Esophagus mucosa (tissue), 1 donor: ENCODE measurements at places on chromosomes 1 and 21.

- peak; percentile 9 for ATAC-seq
These were observed 709 bp downstream of the TNFRSF14 start for GRCh38 chr1:2556678-2557481.

GRCh38 chr1:78840453-78841271 lies 165.9 kb downstream of the ADGRL4 start:
- ATAC-seq: no peak

GRCh38 chr1:115677182-115677555 lies 35.4 kb downstream of the VANGL1 start:
- no peak for ATAC-seq

DNA sequence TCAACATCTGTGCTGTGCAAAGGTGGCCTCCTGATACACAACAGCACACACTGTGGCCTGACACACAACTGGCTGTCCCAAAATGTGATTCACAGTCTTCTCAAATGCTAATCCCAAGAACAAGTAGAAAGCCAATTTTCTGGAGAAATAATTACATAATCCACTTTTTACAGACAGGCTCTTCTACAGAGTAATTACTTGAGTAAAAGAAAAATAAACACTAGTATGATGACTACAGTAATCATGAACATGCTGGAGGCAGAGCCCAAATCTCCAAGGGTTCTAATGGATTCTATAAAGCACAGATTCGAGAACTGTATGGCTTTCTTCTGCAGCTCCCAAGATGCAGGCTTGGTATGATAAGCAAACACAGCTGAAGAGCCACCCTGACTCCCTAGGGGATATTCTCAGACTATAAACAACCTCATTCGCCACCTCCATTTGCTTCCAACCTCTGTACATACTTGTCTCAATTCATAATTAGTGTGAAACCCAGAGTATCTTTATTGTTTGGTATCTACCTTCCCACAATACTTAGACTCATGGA lies 81.9 kb downstream of the SIPA1L2 start:
- no peak for ATAC-seq

- no peak for ATAC-seq
These were observed 57.5 kb downstream of the ENAH start for GRCh38 chr1:225595452-225595851.

DNA sequence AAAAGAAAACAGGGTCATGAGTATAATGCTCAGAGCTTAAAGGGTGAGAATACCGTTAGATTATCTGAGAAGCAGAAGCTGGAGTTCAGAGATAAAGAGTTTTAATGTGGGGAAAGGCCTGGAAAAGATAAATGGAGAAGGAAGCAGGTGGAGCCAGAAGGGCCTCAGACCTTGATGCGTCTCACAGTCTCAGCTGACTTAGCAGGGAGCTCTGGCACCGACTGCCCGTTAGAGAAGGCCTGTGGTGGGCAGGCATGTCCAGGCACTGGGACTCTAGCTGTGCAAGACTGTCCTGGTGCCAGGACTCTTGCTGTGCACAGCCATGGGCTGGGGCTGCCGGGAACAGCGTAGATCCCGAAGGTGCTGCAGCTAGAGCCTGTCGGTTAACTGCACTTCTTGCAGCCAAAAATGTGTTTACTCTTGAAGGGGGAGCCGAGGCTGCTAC lies 3.8 kb upstream of the SLAMF9 start:
- ATAC-seq: no peak

- no peak for ATAC-seq
These were observed 135.3 kb downstream of the RUNX1 start for GRCh38 chr21:34913811-34914210.

DNA sequence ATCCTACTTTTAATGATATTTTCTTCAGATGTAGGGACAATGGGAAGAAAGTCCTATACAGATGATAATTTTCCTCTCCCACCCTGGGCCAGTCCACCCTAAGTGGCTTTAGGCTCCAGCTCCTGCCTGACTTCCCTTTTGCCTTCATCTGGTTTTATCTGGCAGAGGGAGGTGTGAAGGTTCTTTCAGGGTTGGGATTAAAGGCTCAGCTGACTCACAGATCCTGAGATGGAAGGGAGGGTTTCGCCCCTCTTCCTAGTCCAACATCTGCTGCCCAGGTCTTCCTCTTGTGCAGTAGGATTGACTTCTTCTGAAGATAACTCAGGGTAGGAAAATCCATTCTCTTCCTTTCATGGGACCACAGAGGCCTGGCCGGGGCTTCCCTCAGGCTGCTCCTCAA lies 362.4 kb upstream of the KAZN start:
- peak; percentile 43 for ATAC-seq

GRCh38 chr1:219518168-219518906 lies 94.6 kb downstream of the ZC3H11B start:
- ATAC-seq: no peak

DNA sequence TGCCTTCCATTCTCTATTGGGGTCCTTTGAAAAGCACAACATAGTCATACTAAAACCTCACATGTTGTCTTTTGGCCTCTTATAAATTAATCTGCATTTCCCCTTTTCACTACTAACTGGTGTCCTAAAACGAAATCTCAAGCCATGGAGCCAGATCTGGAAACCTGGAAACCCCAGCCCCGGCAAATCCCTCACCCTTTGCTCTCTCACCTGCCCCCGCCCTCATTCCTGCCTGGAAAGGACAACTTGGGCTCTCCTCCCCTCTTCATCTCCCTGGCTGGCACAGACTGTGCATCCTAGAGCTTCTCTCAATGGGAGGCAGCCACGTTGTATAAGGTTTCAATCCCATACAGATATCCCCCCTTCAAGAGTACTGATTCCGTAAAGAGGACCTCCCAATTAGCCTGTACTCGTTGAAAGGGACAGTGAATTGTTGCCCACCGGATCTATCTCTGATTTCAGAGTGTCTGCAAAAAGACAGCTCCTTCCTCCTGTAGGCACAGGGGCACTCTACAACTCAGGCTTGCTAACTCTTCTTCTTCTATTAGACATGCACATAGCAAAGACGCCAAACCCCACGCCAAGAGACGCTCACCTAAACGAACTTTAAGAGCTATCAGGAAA lies 1.4 kb downstream of the DUSP10 start:
- ATAC-seq: no peak

DNA sequence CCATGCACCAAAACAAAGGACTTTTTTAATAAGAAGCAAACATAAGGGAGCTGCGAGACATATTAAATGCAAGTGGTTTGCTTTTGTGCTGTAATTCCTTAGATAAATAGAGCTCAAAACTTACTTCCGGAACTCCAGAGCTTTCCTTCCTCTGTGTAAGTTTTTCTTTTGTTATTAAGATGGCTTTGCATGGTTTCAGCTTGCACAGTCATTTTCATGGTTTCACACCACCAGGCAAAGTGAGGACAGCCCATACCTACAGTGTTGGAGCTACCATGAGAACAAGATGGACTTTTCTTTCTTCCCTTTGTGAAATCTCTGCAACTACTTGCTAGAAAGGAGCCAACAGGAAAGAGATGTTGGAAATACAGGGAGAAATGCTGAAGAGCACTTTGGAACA lies 368.0 kb downstream of the SETD4 start:
- no peak for ATAC-seq

GRCh38 chr1:198680174-198680875 lies 41.5 kb downstream of the PTPRC start:
- ATAC-seq: no peak

DNA sequence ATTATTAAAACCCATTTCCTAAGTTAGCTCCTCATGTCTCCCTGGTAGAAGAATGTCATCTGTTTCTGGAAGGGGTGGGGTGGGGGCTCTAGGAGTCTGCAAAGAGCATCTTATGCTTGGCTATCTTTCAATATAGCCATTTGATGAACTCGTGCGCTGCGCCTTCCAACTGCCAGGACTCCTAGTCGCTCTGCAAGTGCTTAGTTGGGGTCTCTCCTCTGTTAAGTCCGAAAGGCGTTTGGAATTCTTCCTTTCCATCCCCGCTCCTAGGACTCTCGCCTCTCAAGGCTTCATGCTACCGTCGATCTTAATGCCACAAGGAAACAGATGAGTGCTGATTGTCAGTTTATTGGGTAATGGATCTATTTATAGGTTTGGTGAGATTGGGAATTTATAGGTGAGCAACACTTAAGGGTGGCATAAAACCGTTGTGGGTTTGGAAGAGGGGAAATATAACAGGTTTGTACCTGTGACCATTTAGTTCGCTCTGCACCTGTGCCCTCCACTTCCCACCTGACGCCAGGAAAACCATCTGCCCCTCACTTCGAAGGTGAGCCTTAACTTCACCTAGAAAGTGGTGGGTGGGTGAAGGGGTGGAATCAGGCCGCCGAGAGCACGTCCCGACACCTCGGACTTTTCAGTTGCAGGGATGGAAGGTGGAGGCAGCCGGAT lies 1.1 kb downstream of the KCNH1 start:
- ATAC-seq: no peak

DNA sequence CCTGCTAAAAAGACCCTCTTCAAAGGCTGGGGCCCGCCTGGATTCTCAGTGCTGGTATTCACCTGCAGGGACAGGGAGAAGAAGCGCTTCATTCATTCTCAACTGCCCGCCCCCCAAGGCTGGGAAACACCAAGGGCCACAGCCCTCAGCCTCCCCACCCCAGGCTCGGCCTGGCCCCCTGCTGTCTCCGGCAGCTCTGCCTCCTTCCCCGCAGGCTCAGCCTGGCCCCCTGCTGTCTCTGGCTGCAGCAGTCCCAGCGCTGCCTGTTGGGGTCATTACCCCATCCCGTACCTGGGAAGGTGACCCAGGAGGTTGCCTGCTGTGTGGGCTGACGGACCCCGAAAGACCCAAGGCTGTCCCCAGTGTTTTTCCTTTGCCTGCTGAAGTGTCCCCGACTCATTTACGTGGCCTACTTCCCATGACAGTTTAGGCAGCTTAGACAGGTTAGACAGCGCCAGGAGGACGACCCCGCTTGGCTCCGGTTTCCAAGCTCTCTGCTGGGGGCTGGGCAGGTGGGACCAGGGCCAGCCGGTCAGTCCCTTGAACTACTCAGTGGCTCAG lies 22.9 kb upstream of the CLSTN1 start:
- no peak for ATAC-seq
